ENCODE measurements at places on chromosomes 2 and 18. TPM values are rescaled to one million over a fixed set of nuclear protein-coding genes. Genes with fewer than 3 reads are reported as not detected.

The DCC gene
- 0.26 TPM for total RNA-seq

The CTIF gene
- 13.2 TPM for total RNA-seq

The HOXD3 gene
- 7.0 TPM for total RNA-seq

The NETO1 gene
- not detected for total RNA-seq

The PID1 gene
- 52.5 TPM for total RNA-seq

The ITGB6 gene
- total RNA-seq = 16.2 TPM

The CSRNP3 gene
- total RNA-seq = 5.2 TPM

The NEUROD1 gene
- total RNA-seq = 1.5 TPM

GRCh38 chr2:31138037-31138962 is at the start of gene GALNT14:
TSS of gene GALNT14 (minus strand) at chr2:31138440. CDS start at chr2:31138086, 354 bp downstream.
- DNase-seq = peak; percentile 50

- DNase-seq = no peak
Observed at GRCh38 chr2:85131116-85131515, 2.1 kb upstream of the TCF7L1 start.

DNA sequence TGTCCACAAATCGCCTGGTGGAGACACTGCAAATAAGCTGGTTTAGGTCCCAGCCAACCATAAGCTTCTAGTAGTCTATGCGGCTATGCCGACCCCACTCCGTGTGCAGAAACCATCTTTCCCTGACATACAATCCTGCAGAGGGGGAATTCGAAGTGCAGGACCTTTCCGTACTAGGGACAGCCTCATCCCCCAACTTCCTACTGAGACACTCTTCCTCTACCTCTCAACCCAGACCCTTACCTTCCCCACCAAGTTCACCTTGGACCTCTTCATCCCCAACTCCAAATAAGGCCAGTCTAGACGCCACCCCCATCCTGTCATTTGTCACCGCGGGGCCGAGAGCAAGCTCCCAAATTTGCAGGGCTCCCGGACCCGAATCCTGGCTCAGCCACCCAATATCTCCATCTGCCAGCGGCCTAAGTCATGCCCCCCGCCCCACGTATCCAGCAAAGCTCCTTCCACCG is 496 bp downstream of the SUCLG1 start:
- no peak for DNase-seq

DNA sequence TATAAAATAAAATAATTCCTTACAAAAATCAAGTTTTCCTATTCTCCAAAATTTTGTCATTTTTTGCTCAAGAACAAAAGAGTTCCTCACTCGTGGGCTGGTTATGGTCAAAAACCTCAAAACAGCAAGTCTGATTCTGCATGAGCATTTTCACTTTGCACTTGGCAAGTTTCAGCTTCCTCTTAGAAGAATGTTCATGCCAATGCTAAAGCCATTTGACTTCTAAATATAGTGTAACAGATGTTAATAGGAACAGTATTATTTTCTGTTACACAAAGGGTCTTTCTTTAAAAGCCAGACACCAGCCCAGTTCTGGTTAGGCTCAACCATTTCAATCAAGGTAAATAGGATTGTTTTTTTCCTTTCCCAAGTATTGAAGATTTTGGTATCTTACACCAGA is 261.3 kb upstream of the CCDC68 start:
- no peak for DNase-seq

DNA sequence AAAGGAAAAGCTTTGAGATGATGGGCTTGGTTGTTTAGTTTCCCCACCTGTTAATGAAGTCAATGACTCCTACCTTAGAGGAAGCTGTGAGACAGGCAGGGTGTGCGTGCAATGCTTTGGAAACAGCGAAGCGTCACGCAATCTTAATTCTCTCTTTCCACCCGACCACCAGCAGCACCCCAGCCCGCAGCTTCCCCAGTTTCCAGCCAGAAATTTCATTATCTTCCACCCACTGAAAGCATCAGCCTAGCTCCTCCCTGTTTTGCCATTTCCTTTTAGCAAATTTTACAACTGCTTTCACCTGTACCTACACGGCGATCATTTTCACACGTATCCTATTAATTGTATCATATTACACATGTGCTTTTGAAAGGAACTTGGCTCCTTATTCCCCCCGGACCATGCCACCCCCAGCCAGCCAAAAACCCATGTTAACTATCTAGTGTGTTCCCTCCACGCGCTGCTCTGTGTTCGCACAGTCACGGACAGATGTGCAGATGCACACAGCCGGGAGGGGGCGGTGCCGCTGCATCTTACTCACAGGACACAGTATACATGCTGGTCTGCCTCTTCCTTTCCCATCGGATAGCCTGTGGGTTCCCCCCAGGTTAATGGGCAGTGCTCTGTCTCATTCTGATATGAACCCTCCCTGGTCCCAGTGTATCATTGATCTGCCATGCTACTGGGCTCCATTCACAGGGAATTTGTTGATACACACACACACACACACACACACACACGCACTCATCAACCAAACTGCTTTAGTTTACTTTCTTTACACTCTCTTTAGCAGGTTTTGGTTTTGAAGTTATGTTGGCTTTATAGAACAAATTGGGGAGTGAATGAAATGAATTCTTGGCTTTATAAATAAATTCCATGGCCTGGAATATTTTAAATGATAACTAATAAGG is 22.4 kb downstream of the CYP27C1 start:
- DNase-seq = peak; percentile 91

DNA sequence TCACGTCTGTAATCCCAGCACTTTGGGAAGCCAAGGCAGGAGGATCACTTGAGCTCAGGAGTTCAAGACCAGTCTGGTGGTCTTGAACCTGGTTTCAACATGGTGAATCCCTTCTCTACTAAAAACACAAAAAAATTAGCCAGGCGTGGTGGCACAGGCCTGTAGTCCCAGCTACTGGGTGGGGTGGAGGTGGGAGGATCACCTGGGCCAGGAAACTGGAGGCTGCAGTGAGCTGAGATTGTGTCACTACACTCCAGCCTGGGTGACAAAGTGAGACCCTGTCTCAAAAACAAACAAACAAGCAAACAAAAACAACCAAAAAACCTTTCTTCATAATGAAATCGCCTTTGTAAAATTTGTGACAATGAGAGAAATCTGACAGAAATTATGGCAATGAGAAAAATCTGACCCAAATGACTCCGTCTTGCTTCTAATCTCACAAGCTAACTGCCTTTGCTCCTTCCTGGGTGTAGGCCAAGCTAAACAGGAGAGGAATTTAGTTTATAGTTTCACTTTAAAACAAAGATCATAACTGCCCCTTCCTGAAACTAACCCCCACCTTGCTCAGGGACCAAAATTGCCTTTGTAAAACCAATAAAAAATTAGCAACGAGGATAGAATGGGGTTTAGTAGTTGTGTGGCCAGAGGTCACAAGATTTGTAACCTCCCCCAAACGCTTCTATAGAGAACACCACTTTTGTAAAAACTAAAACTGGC is 60.7 kb upstream of the KIF5C start:
- DNase-seq = no peak

DNA sequence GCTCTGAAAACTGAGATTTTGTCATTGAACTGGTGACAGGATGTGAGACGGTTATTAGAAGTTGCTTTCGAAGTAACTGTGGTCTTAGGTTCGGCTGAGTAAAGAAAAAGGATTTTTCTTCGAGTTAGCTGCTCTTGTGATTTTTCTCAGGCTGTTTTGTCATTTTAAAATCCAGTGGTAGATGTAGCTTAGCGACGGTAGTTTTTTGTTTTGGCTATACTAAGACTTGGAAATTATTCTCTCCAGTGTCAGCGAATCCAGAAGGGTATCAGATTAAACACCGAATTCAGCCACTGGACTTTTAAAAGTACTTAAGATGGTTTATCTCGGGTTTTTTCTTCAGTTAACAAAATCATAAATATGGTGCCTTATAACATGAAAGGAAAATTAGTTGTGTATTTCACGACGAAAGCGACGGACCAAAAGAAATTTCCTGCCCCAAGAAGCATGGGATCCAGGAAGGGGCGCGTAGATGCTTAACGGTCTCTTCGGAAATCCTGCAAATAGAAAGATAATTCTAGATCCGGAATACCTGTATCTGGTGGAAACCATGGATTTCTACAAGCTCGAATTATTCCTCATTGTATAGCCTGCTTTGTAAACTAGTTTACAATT is 1.2 kb downstream of the SFT2D3 start:
- no peak for DNase-seq

DNA sequence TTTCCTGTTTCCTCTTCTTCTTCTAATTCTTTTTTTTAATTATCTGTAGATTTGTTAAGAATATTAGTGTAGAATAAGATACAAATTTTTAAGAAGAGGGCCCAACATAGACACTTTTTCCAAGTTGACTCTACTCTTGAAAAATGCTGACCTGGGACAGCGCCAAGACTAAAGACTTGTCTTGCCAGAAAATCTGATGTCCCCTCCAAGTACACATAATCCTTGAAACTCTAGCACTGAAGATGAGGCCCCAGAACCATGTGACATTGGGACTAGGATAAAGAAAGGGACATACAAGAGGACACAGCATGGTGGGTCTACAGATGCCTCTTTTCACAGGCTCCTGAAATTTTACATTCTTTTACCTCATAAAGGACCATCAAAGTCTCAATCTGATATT is 271.6 kb upstream of the SESTD1 start:
- DNase-seq = no peak

DNA sequence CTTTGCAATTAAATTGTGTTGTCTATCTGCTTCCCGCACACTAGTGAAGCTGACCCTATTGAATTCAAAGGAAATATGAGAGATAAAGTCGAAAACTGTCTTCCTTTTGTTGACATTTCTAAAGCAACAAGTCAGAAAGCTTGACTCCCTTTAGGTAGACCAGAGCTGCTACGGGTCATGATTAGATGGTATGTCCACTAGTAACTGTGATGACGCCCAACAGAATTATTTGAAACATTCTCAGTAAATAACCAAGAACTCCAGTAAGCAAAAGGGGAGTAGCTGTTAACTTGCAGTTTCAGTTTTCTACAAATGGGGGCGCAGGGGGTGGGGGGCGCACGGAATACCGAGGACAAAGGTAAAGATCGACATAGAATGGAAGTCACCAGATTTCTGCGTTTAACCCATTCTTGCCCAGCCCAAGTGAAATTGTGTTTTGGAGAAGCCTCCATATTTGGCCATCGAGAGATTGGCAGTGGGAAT is 56.4 kb downstream of the CRIM1 start:
- no peak for DNase-seq

- DNase-seq = no peak
Observed at GRCh38 chr2:167575276-167575675, 672.1 kb downstream of the STK39 start.

DNA sequence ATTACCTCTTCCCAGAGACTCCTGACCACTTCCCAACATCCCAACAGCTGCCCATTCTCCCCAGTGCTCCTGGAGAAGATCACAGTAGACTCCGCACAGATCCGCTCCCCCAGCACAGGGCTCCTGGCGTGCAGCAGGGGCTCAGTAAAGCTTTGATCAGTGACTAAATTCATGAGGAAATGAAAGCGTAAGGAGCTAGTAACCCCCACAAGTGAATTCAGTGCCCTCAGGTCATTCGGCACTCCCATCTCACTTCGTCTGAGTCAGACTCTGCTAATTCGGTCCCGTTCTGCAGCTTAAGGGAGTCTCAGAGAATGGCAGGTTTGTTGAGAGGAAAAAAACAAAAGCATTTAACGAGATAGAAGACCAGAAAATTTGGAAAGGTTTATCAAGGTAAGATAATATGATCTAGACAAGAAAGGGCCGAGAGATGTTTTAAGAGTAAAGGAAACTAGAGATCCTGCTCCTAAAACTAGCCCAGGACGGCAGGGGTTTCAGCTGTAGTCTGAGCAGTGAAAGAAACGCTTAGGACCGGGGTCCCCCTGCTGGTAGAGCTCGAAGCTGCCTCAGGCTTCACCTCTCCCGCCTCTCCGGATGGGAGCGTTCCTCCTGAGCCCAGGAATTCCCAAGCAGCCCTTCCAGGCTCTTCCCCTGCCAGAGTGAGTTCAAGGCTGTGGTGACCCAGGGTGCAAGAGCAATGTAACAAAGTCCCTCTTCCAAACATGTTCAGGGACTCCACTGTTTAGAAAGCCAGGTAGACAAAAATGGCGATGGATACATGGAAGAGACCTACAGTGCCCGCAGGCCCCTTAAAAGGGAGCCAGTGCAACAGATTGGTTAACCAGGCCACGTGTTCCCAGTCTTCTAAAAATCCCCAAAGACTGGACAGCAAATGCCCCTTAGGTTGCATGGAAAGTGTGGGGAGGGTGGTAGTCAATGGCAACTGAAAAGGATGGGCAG is 127.3 kb downstream of the DNER start:
- DNase-seq = peak; percentile 80

GRCh38 chr2:195360242-195360641 is 296.8 kb upstream of the SLC39A10 start:
- no peak for DNase-seq
